Stimulated activated CD8-positive, alpha-beta memory T cell treated with anti-CD3 and anti-CD28 coated beads, Interleukin-4, amount 100 ng/mL, for 4 hours (primary cell): ENCODE measurements at places on chromosomes 7 and 10.

GRCh38 chr10:19947656-19948055, 131.4 kb downstream of the PLXDC2 start:
- DNase-seq, result no peak

- no peak for DNase-seq
Observed at GRCh38 chr10:30931094-30931493, 100.6 kb downstream of the ZNF438 start.

- DNase-seq, result no peak
Observed at GRCh38 chr7:122768827-122769226, 66.1 kb upstream of the RNF148 start.

- no peak for DNase-seq
Observed at GRCh38 chr7:96497567-96497966, 175.7 kb upstream of the SLC25A13 start.

DNA sequence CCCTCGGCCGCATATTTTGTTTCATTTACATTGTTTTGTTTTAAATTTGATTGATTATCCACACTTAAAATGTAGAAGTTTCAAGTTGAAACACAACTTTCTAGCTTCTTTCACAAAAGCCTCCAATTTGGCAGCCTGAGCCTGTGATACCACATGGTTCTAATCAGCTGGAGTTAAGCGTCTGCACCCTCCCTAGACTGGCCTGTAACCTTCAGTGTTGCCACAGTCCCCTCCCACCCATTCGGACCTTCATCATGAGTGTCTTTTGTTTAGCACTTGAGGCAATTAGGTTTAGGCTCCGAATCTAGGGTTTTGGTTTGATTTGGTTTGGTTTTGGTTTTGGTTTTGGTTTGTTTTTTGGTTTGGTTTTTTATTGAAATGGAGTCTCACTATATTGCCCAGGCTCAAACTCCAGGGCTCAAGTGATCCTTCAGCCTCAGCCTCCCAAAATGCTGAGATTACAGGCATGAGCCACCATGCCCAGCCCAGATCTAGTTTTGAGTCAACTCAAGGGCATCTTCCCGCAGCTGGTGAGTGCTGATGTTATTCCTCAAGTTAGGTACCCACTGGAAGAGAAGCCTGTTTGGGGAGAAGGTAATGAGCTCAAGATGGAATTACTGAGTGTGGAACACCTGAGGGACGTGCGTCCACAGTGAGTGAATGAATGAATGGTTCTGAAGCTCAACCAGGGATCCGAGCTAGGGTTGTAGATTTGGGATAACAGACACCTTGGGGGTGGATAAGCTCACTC, 201.4 kb downstream of the HECW1 start:
- DNase-seq, result no peak
